ENCODE measurements at places on chromosomes 11 and 22. TPM values are rescaled to one million over a fixed set of nuclear protein-coding genes. Genes with fewer than 3 reads are reported as not detected.

The TMEM191B gene
- 5.3 TPM for polyA plus RNA-seq

The OLFML1 gene
- 0.12 TPM for polyA plus RNA-seq

The GPHA2 gene
- polyA plus RNA-seq, result 1.8 TPM

The OR51B4 gene
- not detected for polyA plus RNA-seq

The ST14 gene
- 7.9 TPM for polyA plus RNA-seq

The SUSD2 gene
- 0.74 TPM for polyA plus RNA-seq

The CHADL gene
- polyA plus RNA-seq, result 0.70 TPM

The ISX gene
- not detected for polyA plus RNA-seq

The HTR3B gene
- not detected for polyA plus RNA-seq

The OR10D3 gene
- not detected for polyA plus RNA-seq

The APOL5 gene
- polyA plus RNA-seq, result not detected

The YPEL4 gene
- 1.2 TPM for polyA plus RNA-seq

The FAM83F gene
- 3.7 TPM for polyA plus RNA-seq

The NELL1 gene
- not detected for polyA plus RNA-seq

The TESMIN gene
- polyA plus RNA-seq, result 54.9 TPM

The FOLR3 gene
- not detected for polyA plus RNA-seq

The ZP1 gene
- not detected for polyA plus RNA-seq

The LTO1 gene
- 23.3 TPM for polyA plus RNA-seq

The CCDC157 gene
- polyA plus RNA-seq, result 3.7 TPM

Measured in GM23338 (cell line).